Mesothelial cell of epicardium (in vitro differentiated cells): ENCODE measurements at places on chromosomes 3 and 15. TPM values are rescaled to one million over a fixed set of nuclear protein-coding genes. Genes with fewer than 3 reads are reported as not detected.

The APBA2 gene
- total RNA-seq = 33.1 to 36.7 TPM (median 34.3 TPM) in 3 replicates

The SOX14 gene
- 0.18 to 0.44 TPM (median 0.18 TPM) in 3 replicates for total RNA-seq

The EPHB3 gene
- 98.9 to 115 TPM (median 106 TPM) in 3 replicates for total RNA-seq

The OR5H14 gene
- not detected in 3 replicates for total RNA-seq

The ARHGEF26 gene
- total RNA-seq = 6.2 to 6.6 TPM (median 6.6 TPM) in 3 replicates

The BLM gene
- total RNA-seq = 11.2 to 13.4 TPM (median 12.9 TPM) in 3 replicates

The MAP6D1 gene
- 4.4 to 6.4 TPM (median 5.3 TPM) in 3 replicates for total RNA-seq

The SCN11A gene
- total RNA-seq = 1.6 to 1.9 TPM (median 1.6 TPM) in 3 replicates

The TRANK1 gene
- total RNA-seq = 68.3 to 80.4 TPM (median 76.8 TPM) in 3 replicates

The SPESP1 gene
- total RNA-seq = not detected in 3 replicates

The DLL4 gene
- 0.20 to 0.31 TPM (median 0.24 TPM) in 3 replicates for total RNA-seq

The CYP8B1 gene
- total RNA-seq = not detected in 3 replicates

The MME gene
- total RNA-seq = 29.3 to 33.3 TPM (median 31.7 TPM) in 3 replicates

The SPSB4 gene
- total RNA-seq = 12.9 to 15.4 TPM (median 13.1 TPM) in 3 replicates
